ENCODE measurements at places on chromosomes 2 and 18. TPM values are rescaled to one million over a fixed set of nuclear protein-coding genes. Genes with fewer than 3 reads are reported as not detected.

- DNase-seq, result no peak
Observed at GRCh38 chr2:65545837-65546805, 113.7 kb upstream of the SPRED2 start.

DNA sequence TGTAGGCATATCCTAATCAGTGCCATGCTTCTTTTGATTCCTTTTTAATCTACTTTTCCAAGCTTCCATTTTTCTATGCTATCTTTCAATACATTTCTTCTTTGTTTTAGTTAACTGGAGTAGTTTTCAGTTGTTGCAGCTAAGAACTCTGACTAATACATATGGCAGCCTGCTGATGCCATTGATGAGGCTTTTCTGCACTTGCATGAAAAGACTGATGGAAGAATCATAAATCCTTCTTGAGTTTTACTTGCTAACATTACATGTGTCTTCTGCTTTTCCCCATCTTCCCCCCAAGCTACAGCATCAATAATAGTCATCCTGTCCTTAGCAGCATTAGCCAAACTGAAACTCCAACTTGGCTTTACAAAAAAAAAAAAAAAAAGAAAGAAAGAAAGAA is 203.3 kb downstream of the LRP1B start:
- DNase-seq, result no peak

- DNase-seq, result no peak
Observed at GRCh38 chr2:171939743-171940071, 17.4 kb downstream of the HAT1 start.

Gene MLPH
- total RNA-seq, result 36.9 TPM

Gene TAF1B
- 14.4 TPM for total RNA-seq

- no peak for DNase-seq
Observed at GRCh38 chr2:76946631-76947145, 575.5 kb downstream of the LRRTM4 start.

- DNase-seq, result no peak
Observed at GRCh38 chr2:35973132-35973736, 382.3 kb upstream of the CRIM1 start.

DNA sequence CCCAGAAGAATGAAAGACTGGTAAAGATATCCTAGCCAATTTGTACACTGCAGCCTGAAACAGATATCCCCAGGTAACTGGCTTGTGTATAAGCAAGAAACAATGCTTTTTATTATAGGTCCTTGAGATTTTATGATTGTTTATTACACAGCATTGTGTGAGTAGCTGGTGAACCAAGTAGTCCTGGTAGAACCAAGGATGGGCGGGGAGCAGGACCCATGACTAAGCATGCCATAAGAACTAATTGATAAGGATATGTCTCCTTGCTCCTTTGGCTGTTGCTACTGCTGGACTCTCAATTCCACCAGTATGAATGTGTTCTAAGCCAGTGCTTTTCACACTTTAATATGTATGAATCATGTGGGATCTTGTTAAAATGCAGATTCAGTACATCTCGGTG is 12.3 kb upstream of the ALMS1 start:
- DNase-seq, result no peak

Gene CGREF1
- total RNA-seq, result 23.9 TPM

DNA sequence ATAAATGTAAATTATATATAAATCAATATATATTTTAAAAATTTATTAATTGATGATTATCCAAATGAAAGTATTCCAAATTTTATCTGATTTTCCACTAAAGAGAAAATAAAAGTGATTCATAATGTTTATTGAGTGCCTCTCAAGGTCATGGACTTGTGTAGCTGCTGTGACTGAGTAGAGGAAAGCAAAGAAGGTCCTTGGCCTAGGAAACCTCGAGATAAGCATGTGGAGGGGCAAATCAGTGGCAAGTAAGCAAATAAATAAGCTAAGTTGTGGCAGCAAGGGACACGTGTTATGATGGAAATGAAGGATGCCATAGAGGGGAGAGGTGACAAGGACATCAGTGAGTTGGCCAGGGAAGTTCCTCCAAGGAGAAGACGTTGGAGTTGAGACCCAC is 866.1 kb upstream of the ID2 start:
- DNase-seq, result no peak

DNA sequence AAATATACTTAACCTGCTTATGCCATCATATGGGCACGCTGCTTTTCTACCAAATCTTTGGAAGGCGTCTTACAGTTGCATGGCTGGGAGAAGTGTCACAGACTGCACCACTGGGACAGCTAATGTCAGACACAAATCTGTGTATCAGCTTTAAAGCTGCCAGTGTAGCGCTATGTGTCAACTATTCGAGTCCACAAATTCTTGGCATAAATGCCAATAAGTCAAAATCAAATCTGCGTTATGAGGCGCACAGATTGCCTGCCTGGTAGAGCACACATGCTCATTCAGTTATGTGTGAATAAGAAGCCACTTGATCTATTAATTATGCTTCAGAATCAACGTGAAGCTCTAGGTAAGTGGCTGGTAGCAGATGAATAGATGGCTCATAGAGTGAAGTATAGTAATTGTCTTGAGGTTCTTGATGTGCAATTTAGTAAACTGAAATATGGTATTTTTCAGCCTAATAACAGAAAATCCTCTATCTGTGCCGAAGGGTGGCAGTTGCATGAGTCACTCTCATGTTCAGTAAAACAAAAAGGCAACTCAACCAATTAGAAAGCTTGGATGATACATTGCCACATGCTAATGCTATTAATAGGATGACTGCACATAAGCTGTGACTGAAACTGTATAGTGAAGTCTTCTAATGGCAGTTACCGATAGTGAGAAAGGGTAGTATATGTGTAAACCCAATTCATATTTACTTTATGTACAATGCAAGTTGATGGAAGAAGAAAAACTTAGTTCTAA is 52.0 kb downstream of the DCC start:
- DNase-seq, result no peak

Gene NPPC
- 0.30 TPM for total RNA-seq

Gene TRPM8
- not detected for total RNA-seq

- no peak for DNase-seq
Observed at GRCh38 chr2:45256867-45257641, 247.8 kb upstream of the SIX2 start.

Gene PCARE
- total RNA-seq, result 0.11 TPM

Gene REG3G
- total RNA-seq, result not detected

Gene MRO
- 10.6 TPM for total RNA-seq
